ENCODE measurements at places on chromosomes 12 and 14.

DNA sequence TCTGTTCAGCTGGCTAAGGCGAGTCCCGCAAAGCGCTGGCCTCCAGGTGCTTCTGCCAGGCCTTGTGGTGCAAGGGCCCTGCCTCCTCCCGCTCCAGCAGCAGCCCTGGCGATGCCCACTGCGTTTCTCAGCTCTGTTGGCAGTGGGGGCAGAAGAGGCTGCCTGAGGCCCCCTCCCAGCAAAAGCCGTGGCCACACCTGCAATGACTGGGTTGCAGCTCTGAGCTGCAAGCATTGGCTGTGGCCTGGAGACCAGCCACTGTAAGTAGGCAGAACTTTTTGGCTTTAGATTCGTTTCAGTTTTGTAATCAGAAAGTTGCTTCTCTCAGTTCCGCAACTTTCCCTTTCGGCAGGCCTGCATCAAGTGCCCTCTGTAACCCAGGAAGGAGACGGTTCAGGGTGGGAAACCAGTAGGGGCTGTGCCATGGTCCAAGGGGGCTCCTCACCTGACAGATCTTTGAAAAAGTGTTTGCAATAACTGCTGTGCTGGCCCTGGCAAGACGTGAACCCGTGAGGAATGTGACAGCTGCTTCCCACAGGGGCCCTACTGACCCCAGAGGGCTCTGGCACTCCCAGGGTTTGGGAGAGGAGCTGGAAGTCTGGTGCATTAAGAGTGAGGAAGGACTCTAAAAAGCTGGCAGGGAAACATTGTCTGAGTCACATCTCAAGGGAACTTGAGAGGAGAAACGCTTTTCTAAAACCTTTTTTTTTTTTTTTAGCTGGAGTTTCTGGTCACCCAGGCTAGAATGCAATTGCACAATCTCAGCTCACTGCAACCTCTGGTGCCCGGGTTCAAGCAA is 54.5 kb upstream of the MAX start:
- no peak for DNase-seq

GRCh38 chr14:95683793-95684192 is 2.4 kb upstream of the TCL1B start:
- DNase-seq: no peak

DNA sequence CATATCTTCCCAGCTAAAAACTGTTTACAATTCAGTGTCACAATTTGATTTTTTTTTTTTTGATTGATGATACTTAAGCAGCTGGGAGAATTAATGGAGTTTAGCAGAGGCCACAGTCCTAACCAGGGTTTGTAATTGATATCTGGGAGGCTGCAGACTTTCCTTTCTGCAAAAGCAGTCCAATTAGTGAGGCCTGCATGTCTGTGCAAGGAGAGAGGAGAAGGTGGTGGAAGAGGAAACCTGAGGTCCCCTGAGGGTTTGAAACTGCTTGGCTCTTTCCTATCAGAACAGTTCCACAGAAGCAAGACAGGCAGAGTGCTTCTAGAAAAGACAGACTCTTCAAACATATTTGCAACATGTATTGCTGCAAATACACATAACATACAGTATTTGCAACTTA is 160.8 kb upstream of the KRR1 start:
- DNase-seq: no peak

DNA sequence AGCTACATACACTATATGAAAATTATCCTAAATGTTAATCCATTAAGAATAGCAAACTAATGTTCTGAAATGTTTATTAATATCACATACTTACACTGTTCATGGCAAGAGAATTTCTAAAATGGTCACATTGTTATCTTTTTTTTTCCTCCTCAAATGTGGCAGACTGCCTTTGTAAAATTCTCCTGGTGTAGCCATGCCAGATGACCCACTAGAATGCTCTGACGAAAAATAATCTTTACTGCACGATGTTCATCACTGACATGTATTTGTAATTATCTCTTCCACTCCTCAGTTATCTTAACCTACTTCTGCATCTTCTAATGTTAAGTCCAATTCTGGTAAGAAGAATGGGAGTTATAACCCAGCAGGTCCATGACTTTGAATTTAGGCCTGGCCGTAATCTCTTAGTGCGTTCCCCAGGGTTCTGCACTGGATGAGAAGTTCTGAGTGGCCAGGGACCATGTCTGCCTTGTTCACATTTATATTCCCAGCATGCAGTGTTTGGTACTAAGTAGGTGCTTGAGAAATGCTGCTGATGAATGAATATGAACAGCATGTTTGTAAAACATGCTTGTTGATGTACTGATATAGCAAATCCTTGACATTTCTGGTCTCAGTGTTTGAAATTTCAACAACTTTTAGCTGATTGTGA is 46.7 kb downstream of the NOPCHAP1 start:
- no peak for DNase-seq

DNA sequence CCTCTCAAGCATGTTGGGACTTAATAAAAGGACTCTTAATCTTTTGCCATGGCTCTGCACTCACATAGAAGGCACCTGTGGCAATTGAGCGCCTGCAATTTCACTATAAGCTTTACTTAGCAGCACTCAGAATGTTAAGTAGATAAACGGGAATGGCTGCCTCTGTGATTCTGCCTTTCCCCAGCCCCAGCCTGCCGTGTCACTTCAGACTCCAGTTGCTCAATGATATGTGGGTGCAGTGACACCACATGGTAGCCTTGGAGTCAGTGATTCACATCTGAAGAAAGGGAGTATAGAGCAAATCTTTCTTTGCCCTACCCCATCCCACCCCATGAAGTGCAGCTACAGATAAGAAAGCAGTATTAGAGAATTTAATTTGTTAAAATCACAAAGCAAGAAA is 96.1 kb downstream of the ZFC3H1 start:
- no peak for DNase-seq

GRCh38 chr12:116862167-116862566 is 19.1 kb downstream of the HRK start:
- no peak for DNase-seq

GRCh38 chr12:104680070-104680469 is 223.3 kb downstream of the CHST11 start:
- DNase-seq: peak; percentile 43

GRCh38 chr14:51228391-51228790 is 11.7 kb upstream of the TMX1 start:
- DNase-seq: no peak

- DNase-seq: no peak
Measured at GRCh38 chr12:85963326-85963725, 89.2 kb downstream of the NTS start.

- DNase-seq: peak; percentile 41
Measured at GRCh38 chr14:67666750-67667449, 7.5 kb downstream of the VTI1B start.

- DNase-seq: no peak
Measured at GRCh38 chr14:55693904-55694303, 113.9 kb downstream of the KTN1 start.

GRCh38 chr12:118880720-118881493 is 100.4 kb upstream of the SRRM4 start:
- DNase-seq: no peak

DNA sequence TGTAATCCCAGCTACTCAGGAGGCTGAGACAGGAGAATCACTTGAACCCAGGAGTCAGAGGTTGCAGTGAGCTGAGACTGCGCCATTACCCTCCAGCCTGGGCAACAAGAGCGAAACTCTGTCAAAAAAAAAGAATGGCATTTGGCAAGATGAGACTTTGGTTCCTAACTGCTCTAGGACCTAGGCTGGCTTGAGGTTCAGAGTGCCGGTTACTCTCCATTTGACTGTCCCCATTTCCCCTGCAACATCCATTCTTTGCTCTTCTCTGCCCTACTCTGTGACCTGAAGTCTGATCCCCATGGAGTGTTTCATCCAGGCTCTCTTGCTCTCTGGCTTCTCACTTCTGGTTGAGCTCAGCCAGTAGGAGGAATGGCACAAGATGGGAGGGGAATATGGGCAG is 26.2 kb upstream of the PPP4R3A start:
- no peak for DNase-seq

DNA sequence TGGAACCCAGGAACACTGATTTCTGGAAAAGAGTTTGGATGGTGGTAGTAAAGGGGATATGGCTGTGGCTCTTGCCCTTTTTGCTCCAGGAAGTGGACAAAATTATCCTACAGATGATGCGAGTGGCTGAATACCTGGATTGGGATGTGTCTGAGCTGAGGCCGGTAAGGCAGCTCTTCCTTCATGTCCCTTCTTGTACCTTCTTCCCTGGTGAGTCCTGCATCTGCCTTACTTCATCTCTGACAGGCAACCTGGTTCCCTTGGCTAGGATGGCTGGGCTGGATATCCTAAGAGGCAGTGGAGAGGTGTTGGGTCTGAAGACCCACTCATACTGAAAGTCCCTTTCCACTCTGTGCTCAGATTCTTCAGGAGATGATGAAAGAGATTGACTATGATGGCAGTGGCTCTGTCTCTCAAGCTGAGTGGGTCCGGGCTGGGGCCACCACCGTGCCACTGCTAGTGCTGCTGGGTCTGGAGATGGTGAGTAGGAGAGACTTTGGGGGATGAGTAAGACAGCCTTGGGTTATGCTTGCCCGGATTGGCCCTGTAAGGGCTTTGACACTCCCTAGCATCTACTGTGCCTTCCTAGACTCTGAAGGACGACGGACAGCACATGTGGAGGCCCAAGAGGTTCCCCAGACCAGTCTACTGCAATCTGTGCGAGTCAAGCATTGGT is 8.0 kb downstream of the DGKA start:
- no peak for DNase-seq

DNA sequence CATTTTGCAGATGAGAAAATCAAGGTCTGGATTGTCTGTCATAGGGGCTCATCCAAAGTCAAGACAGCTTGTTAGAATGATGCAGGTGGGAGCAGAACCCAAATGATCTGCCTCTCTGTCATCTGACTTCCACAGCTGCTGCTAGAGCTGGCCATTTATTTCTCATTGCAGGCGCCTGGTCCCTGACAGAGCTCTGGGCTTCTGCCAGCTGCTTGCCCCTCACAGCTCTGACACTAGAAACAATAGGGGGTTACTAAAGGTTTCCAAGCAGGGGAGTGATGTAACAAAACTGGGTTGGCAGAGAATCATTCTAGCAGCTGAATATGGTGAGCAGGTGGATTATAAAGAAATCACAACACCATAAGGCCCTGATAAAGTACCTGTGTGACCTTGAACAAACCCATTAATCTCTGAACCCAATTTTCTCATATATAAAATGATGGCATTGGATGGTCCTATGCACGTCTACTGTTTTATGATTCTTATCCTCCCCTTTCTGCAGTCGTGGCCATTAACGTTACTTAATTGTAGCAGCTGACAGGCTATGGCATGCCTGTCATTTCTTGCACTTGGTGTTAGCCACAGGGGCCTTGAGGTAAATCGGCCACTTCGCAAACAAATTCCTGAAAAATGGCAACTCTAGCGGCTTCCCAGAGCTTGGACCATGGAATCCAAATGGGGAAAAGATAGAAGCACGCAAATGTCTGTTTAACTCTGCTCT is 134.6 kb downstream of the RMST start:
- no peak for DNase-seq

- DNase-seq: no peak
Measured at GRCh38 chr12:20865873-20866272, 55.4 kb downstream of the SLCO1B3 start.

DNA sequence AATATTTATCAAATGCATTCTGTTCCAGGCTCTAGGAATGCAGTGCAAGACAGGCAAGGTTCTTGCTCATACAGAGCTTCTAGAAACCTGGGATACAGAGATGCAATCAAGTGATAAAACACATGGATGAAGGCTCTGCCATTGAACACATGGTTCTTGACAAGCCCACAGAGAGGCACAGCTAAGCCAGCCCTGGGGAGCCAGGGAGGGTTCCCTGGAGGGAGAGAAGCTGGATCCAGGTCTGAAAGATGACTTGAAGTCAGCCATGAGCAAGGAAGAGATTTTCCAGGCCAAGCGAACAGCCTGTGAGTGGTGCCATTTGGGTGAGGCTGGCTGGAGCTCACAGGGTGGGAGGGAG is 66.2 kb downstream of the IRF2BPL start:
- DNase-seq: no peak

DNA sequence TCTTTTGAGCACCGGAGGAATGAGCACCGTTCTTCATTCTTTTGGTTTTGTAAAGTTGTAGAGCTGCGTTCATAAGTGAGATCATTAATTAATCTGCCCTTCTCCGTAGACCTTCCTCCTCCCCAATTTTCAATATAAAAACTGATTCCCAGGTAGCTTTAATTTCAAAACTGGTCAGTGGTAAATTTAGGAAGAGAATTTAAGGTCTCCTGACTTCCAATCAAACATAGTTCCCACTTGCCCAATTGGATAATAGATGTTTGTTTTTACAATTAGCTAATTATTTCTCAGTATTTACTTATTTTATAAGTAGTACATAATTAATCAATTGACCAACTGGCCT is 27.2 kb upstream of the YBX3 start:
- no peak for DNase-seq

GRCh38 chr12:29306682-29307081 is 74.3 kb downstream of the ERGIC2 start:
- DNase-seq: no peak

- DNase-seq: no peak
Measured at GRCh38 chr12:51687177-51687576, 96.1 kb downstream of the SCN8A start.

GRCh38 chr12:43332977-43333640 is 218.9 kb downstream of the ADAMTS20 start:
- no peak for DNase-seq

DNA sequence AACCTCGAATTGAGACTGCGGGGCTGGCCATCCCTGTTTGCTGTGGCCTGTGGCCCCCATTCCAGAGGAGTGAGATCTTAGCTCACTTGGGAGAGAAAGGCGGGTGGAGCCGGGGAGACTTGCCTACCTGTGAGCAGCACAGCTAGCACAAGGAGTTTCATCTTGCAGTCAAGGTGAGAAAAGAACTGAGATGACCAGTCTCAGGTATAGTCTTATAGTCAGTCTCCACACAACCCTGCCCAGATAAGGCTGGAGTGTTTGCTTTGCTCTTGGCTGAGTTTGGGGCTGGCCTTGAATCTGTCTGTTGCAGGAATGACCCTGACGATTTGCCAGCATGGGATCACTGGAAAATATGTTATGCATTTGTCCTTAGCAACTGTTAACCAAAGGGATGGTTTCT is at the start of gene PLA2G1B:
Gene PLA2G1B, minus strand, starts transcription at position 187 of the 400 bp plus-strand sequence. Its CDS starts 26 bp downstream, at position 161.
- DNase-seq: no peak

DNA sequence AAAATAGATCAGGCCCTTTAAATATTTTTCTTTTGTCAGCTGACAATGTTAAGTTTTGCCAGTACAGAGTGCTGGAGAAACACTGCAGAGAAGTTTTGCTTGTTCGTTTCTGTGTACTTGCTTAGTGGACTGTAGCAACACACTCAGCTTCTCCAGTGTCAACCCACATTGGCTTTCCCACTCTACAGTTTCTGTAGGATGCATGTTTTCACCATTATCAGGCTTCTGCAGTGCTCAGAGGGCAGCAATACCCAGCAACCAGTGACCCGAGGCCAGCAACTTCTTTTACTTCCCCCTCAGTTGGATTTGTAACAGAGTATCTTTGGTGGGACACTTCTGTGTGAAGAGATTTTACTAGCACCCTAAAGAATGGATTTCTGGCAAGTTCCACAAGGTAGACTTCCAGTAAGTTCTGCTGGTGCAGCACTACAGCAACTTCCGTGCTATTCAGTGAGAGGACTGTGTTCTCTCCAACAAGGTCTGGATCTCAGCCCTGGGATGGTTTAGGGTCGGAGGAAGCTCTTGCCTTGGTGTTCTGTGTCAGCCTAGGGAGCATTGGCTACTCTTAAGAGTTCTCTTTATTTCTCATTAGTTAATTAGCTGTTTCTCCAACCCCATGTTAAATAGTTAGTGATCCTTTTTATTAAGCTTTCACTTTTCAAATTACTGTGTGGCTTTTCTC is 70.4 kb downstream of the FUT8 start:
- DNase-seq: no peak

- DNase-seq: no peak
Measured at GRCh38 chr12:42716491-42716891, 126.9 kb upstream of the PRICKLE1 start.

GRCh38 chr12:115313929-115314328 is 630.0 kb upstream of the TBX3 start:
- DNase-seq: no peak

- DNase-seq: peak; percentile 58
Measured at GRCh38 chr12:7959701-7960121, 23.7 kb upstream of the SLC2A3 start.

Measured in CD4-positive, alpha-beta T cell treated with Interleukin-6 at 100 ng/mL for 8 hours (primary cell).